Chondrocyte (in vitro differentiated cells): ENCODE measurements at places on chromosomes 16 and 17. TPM values are rescaled to one million over a fixed set of nuclear protein-coding genes. Genes with fewer than 3 reads are reported as not detected.

DNA sequence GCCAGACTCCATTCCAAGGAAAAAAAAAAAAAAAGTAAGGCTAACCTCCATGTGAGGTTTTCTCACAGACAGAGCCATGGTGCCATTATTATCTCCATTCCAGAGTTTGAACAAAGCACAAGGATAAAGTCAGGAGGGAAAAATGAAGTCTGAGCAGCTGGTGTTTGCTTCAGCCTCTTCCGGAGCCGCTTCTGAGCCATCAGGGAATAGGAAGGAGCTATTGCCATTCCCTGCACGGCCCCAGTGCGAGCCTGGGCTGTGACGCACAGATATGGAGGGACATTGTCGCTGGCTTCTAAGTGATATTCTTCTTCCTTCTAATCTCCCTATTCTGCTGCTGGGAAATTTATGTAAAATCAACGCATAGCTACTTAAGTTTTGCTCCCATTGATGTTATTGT, 69.5 kb upstream of the PIRT start:
- no peak for DNase-seq

GRCh38 chr17:74917430-74917829, 5.6 kb downstream of the USH1G start:
- DNase-seq = no peak

- DNase-seq = no peak
Measured at GRCh38 chr16:53207810-53208752, 153.3 kb downstream of the CHD9 start.

- no peak for DNase-seq
Measured at GRCh38 chr17:57622306-57622682, 122.8 kb downstream of the CCDC182 start.

GRCh38 chr17:68482576-68483041, 25.3 kb upstream of the WIPI1 start:
- DNase-seq = no peak

DNA sequence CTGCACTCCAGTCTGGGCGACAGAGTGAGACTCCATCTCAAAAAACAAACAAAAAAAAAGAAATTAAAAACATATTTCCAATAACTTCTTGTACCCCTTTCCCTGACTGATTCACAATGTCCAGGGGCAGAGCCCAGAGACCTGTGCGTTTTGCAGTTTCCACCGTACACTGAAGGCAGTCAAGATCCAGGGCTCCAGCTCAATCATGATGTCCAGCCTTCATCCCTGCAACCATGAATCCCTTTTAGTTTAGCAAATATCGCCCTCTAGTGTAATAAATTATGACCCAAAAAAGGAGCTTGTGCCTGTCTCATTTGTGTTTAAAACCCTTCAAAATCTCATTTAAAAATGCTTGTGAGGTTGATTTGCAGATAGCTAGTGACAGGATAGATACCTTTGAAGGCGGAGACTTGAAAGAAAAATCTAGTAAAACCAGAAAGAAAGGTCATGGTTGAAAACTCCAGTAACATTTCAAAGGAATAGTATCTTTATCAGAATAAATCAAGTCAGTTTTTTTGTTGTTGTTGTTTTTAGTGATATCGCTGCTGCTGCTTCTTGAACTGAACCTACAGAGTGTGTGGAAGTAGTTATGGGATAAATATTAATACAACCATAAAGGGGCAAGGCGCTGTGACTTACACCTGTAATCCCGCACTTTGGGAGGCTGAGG, 3.7 kb upstream of the ERN1 start:
- no peak for DNase-seq

GRCh38 chr16:28267356-28267755, 25.0 kb upstream of the SBK1 start:
- DNase-seq = no peak

- DNase-seq = no peak
Measured at GRCh38 chr16:1830213-1830612, 3.2 kb downstream of the FAHD1 start.

DNA sequence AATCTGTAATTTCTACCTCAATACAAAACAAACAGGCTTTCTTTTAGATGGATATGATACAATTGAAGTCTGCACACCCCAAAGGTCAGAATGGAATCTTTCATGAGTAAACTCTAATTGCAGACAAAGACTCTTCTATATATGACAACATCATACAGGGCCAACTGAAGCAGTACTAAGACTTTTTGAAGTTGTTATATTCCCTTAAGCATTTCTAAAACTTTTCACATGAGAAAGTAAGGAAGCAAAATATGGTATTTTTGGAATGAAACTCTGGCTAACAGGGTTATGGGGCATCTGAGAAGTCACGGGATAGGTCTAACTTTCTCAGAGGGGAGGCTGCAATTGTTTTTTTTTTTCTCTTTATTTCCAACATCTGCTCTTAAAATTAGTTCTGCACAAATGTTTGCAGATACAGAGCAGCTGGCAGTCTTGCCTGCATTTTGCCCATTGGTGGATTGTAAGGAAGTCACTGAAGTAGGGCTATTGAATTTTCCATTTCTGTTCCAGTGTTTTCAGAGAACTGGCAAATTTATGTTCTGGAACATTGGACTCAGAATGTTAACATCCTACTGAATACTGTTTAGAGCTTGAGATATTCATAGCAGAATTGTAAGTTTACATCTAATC, 59.1 kb downstream of the SSH2 start:
- no peak for DNase-seq

DNA sequence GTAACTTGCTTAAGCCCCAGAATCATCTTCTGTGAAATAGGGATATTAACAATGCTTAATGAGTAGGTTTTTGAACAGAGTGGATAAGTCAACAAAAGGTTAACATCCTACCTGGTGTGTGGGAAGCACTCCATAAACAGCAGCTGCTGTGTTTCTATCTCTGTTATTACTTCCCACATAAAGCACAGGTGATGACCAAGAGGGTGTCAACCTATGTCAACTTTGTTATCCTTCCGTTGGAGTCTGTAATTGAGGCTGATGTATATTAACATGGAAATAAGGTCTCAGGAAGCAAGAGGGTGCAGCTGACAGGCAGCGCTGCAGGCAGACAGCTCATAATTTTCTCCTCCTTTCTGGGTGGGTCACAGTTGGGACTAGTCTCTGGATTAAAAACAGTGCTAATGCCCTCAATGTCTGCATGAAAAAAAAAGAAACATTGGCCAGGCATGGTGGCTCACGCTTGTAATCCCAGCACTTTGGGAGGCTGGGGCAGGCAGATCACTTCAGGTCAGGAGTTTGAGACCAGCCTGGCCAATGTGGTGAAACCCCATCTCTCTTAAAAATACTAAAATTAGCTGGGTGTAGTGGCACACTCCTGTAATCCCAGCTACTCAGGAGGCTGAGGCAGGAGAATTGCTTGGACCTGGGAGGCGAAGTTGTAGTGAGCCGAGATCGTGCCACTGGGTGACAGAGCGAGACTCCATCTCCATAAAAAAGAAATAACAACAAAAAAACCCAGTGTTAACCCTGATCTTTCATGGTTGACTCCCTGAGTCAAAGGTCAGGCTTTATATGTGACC, 269.6 kb downstream of the SNX29 start:
- DNase-seq = no peak

- DNase-seq = no peak
Measured at GRCh38 chr16:79599837-79600637, 500 bp downstream of the MAF start.

DNA sequence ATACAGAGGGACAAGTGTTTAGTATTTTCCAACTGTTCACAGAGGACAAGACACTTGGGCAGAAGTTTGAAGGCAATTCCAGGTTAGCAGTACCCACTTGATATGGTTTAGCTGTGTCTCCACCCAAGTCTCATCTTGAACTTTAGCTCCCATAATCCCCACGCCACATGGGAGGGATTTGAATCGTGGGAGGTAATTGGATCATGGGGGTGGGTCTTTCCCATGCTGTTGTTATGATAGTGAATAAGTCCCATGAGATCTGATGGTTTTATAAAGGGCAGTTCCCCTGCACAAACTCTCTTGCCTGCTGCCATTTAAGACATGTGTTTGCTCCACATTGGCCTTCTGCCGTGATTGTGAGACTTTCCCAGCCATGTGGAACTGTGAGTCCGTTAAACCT, 668.9 kb downstream of the MAF start:
- DNase-seq = no peak

GRCh38 chr17:72687886-72688285, 404.6 kb downstream of the SLC39A11 start:
- DNase-seq = no peak

- DNase-seq = no peak
Measured at GRCh38 chr17:40966848-40967247, at the start of gene KRT39. Gene KRT39 (minus strand): TSS chr17:40966948. CDS start chr17:40966856, 92 bp downstream.

DNA sequence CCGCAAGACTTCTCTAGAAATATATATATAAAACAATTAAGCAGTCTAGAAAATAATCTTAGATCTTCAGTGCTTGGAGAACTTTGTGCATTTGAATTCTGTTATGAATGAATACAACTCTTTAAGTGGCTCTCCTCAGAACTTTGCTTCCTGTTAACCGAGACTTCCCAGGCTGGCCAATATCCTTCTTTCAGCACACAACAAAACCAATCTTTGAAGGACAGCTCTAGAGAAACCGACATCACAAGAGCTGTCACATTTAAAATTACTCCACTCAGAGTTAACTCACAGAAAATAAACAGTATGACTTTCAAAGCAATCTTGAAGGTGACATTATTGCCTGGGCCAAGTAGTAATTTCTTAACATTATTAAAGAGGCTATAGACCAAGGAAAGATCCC, 49.7 kb upstream of the ITGA2B start:
- DNase-seq = no peak

GRCh38 chr17:65902831-65903522, 289.0 kb downstream of the CEP112 start:
- DNase-seq = no peak

GRCh38 chr17:2023692-2024571, 1.2 kb downstream of the RTN4RL1 start:
- no peak for DNase-seq

DNA sequence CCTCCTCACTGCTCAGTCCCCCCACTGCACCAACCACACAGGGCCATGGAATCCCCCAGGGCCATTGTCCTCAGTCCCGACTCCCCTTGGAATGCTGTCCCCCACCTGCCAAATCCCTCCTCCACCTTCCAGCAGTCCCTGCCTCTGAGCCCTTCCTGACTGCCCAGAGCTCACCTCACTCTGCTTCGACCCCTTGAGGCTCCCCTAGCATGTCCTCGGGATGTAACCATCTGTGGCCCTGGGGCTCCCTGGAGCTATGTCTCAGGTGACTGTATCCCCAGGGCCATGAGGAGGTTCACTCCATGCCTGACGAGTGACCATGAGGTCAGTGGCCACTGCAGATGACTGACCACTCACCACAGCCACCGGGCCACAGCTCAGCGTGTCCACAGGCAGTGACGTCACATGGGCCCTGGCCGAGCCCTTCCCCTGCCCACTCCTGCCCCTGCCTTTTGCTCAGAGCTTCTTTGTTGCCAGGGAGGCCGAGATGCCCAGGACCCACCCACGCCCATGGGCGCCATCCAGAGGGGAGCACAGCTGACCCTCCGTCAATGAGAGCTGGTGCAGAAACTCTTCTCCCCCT, 7.7 kb upstream of the PIEZO1 start:
- no peak for DNase-seq

GRCh38 chr17:17942846-17943245, 29.4 kb downstream of the TOM1L2 start:
- no peak for DNase-seq

DNA sequence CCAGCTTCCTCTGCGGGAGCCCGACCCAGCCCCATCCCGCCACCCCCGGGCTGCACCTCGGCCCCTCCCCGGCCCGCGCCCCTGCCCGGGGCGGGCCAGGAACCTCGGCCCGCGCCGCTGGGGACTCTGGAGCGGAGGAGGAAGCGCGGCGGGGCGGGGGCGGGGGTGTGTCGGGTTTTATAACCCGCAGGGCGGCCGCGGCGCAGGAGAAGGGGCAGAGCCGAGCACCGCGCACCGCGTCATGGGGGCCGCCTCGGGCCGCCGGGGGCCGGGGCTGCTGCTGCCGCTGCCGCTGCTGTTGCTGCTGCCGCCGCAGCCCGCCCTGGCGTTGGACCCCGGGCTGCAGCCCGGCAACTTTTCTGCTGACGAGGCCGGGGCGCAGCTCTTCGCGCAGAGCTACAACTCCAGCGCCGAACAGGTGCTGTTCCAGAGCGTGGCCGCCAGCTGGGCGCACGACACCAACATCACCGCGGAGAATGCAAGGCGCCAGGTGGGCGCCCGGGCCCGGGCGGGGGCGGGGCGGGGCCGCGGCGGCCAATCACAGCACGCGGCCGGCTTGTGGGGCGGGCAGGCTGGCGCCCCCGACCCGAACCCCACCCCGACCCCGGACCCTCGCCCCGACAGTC, at the start of gene ACE:
TSS of gene ACE (plus strand) at position 208 of the 626 bp plus-strand sequence. CDS start at position 242, 34 bp downstream.
- peak; percentile 61 for DNase-seq

GRCh38 chr17:67994817-67995569, 1.3 kb downstream of the C17orf58 start:
- peak; percentile 14 for DNase-seq

DNA sequence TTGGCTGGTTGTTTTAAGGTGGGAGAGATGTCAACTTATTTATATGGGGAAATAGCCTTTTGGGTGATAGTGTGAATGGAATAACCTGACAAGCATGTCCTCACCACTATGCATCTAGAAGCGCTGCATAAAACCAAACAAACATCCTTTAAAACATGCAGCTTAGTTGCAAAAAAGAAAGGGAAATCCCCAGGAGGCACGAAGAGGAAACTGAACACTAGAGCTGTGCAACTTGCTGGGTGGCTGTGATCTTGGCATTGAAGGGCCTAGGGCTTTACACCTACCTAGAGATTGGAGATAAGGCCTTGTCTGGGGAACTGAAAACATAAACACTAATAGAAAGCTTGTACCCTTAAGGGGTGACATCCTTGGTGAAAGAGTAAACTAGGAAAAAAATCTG, 7.3 kb downstream of the C16orf54 start:
- no peak for DNase-seq

DNA sequence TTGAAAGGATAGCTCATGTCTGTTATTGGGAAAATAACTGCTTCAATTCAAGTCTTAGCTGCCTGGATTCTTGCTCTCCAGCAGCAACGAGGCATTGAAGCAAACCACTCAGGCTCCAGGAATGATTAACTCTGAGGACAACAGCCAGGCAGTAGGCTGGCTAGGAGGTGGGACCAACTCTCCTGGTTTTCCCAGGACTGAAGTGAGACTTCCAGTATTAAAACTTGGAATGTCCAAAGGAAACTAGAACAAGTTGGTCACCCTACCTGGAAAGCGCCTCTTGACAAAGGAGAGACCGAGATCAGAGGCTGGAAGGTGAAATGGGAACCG, 100.7 kb downstream of the SALL1 start:
- no peak for DNase-seq

GRCh38 chr16:57540387-57540786, 2.1 kb upstream of the ADGRG5 start:
- no peak for DNase-seq

The SLC5A10 gene
- total RNA-seq = not detected in 3 replicates

The CSF3 gene
- not detected in 3 replicates for total RNA-seq

The TBC1D3G gene
- total RNA-seq = not detected in 3 replicates

The CDR2L gene
- total RNA-seq = 32.7 to 51.1 TPM (median 51.0 TPM) in 3 replicates

The KRT32 gene
- not detected in 3 replicates for total RNA-seq

The MRPL12 gene
- 38.7 to 48.6 TPM (median 41.8 TPM) in 3 replicates for total RNA-seq

The COA3 gene
- 38.7 to 49.1 TPM (median 39.5 TPM) in 3 replicates for total RNA-seq

The UNK gene
- 20.9 to 35.8 TPM (median 21.0 TPM) in 3 replicates for total RNA-seq

The PROCA1 gene
- total RNA-seq = 1.4 to 2.3 TPM (median 2.0 TPM) in 3 replicates

The C17orf67 gene
- 1.5 to 1.8 TPM (median 1.6 TPM) in 3 replicates for total RNA-seq

The RETREG3 gene
- 50.4 to 62.9 TPM (median 61.8 TPM) in 3 replicates for total RNA-seq

The MYCBPAP gene
- 0.99 to 1.2 TPM (median 1.00 TPM) in 3 replicates for total RNA-seq

The CDK3 gene
- total RNA-seq = 6.3 to 7.1 TPM (median 6.7 TPM) in 3 replicates

The RAB26 gene
- total RNA-seq = 0.28 to 1.1 TPM (median 0.80 TPM) in 3 replicates

The KRT27 gene
- total RNA-seq = not detected in 3 replicates

The LITAFD gene
- not detected in 3 replicates for total RNA-seq

The HSPB9 gene
- not detected in 3 replicates for total RNA-seq
